ENCODE measurements at places on chromosomes 5 and 9.
A peak's percentile ranks its signal among the peaks of the same experiment; 100 is the strongest.

- DNase-seq, result no peak
Measured at GRCh38 chr9:99039505-99040182, 65.3 kb upstream of the TGFBR1 start.

DNA sequence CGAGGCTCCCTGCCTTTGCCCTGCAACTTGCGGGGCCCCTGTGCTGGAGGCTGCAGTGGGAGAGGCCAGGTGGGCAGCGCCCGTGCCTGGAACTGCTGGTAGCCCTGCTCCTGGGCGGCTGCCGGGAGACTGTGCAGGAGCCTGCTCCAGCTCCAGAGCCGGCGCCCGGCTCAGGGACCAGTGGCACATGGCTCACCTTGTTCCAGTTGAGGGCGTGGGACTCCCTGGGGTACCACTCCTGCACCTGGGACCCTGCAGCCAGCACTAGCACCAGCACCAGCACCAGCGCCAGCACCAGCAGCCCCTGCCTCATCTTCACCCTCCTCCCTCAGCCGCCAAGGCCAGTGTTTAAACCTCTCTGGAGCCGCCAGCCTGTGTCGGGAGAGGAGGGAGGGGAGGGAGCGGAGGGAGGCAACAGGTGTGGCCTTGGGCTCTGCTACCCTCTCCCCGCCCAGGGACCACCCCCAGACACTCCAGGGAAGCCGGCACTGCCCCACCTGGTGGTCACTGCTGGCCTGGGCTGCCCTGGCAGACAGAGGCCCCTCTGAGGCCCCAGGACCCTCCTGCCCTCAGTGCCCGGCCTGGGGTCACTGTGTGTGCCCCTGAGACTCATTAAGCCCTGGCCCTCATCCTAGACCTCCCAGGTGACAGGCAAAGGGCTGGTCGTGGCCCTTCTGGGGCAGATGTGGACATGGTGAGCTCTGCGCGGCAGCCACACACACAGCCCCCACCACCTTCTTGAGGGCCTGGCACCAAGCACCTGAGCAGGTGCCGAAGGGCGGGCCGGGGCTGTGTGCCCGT, at the start of gene LCN10:
Gene LCN10 (minus strand): TSS at position 350 of the 801 bp plus-strand sequence. CDS start 37 bp downstream, at position 313.
- DNase-seq, result no peak

DNA sequence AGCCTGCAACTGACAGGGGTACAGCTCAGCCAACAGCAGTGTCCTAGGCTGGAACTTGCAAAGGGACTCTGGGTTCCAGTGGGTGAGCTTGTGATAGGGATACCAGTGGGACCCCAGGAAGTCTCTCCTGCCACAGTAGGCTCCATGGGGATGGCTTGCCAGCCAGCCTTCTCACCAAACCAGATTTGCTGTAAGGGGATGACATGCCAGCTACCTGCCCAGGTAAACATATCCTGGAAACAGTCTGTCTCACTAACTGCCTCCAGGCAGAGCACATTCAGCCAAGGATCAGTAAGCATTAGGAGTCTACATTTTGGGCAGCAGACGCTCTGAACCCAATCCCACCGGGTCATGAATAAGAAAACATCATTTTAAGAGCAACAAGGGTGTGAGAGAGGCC, 49.9 kb downstream of the SIL1 start:
- no peak for DNase-seq

- DNase-seq, result no peak
Measured at GRCh38 chr9:31251386-31251785, 1133.1 kb upstream of the ACO1 start.

DNA sequence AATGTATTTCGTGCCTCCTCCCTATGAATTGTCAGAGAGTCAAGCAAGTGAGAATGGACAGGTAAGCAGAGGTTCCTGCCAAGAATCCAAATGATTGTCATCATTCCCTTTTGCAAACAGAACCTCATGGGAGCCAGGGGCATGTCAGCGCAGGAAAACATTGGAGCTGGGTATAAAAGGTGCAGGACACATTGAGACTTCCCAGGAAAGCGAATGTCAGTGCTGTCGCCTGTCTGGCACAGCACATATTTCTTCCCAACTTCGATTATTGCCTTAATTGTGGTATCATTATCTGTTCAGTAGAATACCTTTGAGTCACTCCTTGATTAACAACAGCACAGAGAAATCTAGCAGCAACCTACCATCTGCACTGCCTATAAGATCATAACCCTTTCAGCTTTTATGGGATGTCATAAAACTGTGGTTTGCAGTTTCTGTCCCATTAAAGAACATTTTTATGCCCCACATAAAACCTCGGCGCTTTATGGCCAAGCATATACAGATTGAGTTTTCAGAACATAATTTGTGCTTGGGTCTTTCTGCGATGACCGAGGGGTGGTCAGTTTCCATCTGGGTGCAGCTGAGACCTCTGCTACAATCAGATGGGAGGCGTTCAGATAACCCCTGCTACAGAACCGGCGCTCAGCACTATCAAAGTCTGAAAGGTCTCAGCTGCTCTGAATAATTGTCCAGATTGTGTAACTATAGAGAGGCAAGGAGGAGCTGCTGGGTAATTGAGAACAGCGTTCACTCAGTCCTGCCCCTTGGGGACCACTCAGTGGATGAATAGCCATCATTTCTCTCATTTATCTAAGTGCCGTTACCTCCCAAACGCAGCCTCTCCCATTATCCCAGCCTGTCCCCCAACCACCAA, 30.9 kb upstream of the WWC1 start:
- no peak for DNase-seq

DNA sequence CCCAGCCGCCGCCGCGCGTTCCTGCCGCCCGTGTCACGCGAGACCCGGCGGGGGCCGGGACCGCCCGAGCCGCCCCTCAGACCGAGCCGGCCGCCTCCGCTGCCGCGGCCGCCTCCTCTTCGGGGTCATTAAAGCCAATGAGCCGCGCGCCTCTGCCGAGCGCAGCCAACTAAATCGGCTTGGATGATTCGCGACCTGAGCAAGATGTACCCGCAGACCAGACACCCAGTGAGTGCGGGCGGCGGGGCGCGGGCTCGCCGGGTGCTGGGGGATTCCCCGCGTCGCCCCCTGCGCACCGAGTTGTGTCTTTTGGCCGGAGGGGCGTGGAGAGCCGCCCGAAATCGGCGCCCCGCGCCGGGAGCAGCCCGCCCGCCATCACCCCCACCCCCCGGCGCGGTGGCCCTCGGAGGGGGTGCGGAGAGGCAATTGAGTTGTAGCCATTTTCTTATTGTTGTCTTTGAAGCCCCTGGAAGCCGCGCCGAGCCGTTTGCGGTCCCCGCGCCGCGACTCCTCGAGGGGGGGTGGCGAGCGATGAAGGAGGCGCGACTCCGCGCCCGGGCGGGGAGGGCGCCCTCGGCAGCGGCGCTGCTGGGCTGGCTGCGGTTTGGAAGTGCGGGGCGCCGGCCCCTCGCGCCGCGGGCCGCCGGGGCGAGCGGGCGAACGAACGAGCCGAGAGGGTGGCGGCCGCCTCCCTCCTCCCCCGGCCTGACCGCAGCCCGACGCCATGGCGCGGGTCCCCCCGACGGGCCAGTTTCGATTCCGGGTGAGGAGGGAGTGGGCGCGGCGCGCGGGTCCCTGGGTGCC, 1.0 kb downstream of the TLE4 start:
- DNase-seq, result peak; percentile 74

- DNase-seq, result no peak
Measured at GRCh38 chr9:129934780-129935179, 99.5 kb downstream of the USP20 start.

DNA sequence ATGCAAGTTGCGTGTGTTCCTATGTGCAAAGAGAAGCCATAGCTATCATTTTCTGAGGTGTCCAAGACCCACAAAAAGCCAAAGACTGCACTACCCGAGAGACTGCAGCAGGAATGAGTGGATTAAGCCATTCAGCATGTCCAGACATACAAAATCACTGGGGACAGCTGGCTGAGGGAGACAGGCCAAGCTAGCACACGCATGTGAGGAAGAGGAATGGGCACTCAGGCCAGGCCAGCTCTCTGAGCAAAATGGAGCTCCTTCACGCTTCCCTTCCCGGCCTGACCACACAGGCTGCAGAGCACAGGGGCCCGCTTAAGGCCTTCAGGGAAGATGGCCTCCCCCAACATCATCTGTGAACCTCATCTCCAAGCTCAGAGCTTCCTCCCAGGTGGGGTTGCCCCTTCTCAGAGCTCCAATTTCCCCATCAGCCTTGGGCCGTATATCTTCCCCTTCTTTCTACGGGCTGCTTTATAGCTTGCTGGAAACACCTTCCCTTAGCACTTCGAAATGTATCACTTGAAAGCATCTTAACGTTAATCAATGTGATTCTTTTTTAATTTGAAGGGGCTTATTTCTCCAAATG, 8.4 kb downstream of the DCANP1 start:
- DNase-seq, result no peak

DNA sequence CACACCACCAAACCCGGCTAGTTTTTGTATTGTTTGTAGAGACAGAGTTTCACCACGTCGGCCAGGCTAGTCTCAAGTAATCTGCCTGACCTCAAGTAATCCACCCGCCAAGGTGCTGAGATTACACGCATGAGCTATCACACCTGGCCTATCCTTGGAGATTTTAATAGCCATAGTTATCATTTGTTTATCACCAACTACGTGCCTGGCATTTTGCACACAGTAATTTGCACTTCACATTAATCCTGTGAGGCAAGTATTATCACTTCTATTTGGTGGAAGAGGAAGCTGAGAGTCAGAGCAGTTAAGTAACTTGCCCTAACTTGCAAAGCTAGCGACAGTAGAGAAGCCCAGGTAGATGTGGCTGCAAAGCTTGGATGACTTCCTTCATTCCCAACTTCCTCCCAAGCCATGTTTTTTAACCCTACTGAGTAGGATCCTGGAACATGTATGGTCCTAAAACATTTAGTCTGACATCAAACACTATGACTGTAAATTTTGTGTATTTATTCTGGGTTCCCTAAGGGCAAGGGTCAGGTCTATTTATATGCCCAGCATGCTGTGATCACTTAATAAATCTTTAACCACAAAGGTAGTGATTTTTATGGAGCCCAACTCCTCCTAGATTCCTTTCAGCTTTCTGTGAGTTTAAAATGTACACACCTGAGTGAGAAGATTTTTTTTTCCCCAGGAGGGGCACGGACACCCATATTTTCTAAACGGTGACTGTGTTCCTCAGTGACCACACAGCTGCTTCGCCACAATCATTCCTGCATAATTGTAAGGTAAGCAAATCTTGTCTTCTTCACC, 100.2 kb upstream of the RAI14 start:
- DNase-seq, result no peak

DNA sequence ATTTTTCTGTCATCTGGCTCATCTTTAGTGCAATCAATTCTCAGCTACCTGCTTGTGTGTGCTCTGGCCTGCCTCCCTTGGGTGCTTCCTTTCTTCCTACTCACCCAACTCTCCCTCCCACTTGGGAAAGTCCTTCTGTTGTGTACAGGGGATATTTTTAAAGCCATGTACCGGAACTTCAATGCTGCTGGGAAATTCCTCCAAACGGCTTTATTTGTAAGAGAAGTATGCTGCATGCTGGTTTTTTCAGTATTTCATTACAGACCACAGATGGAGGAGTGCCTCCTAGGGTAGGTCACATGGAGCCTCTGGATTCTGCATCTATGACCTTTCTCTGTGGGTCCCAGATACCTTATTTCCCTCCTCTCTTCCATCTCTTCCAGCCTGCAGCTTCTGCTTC, 5.4 kb upstream of the HMHB1 start:
- no peak for DNase-seq

GRCh38 chr9:129885018-129885669, 49.9 kb downstream of the USP20 start:
- DNase-seq, result no peak

DNA sequence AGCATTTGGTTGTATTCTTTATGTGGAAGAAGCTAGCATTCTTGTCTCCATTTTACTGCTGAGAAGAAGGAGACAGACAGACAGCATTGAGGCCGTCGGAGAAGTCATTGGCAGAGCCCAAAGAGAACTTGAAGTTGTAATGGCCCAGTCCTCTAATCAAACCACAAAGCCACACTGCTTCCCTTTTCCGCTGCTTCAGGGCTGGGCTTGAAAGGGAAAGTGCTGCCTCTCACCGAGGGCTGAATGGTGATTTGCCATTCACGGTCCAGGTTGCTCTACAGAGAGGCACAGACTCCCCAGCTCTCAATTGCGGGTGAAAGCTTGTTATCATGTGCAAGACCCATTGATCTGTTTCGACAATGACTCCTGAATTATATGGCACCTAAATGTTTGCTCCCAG, 25.6 kb upstream of the POU4F3 start:
- no peak for DNase-seq

DNA sequence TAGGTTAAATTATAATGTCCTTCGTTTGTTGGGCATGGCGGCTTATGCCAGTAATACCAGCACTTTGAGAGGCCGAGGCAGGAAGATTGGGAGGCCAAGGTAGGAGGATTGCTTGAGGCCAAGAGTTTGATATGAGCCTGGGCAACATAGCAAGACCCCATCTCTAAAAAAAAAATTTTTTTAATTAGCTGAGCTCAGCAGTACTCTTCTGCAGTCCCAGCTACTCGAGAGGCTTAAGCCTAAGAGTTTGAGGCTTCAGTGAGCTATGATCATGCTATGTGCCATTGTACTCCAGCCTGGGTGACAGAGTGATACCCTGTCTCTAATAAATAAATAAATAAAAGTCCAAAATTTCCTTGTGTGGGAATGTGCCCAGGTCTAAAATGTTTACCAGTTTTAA, 9.1 kb upstream of the MSANTD3 start:
- DNase-seq, result no peak

- DNase-seq, result no peak
Measured at GRCh38 chr9:94085062-94085639, 887 bp downstream of the PTPDC1 start.

GRCh38 chr5:159100025-159100781, 487 bp upstream of the EBF1 start:
- peak; percentile 97 for DNase-seq

DNA sequence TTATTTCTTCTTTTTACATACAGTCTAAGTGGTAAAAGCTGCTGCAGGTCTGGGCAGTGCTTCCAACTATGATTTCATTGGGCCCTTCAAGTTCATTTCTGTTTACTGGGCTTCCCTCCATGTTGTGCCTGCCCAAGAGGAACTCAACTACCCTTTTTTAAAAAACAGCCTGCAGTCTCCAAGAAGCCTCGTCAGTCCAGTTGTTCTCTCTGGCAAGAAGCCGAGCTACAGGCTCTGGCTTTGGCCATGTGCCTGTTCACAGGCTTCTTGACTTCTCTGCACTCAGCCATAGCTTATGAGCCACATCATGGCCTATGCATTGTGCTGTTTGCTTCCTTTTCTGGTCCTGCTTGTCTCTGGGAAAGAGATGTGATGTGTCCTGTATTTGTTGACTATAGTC, 119.7 kb upstream of the PJA2 start:
- DNase-seq, result no peak

- DNase-seq, result no peak
Measured at GRCh38 chr5:16763211-16763610, 146.4 kb upstream of the RETREG1 start.

DNA sequence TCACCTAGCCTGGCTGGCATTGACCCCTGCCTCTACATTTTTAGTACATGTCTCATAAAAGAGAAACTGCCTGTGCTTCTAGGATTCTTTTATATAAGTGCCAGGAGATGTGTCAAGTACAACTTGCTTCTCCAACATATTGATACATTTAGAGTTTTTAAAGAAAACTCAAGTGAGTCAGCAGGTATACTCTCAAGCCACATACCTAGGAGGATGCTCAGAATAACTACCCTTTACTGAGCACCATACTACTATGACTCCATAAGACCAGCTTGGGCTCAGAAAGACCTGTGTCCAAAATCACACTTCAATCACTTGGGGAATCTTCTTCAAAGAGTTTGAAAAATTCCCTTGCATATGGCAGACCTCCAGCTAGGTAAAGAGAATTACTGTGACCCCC, 389.8 kb upstream of the SLC24A2 start:
- DNase-seq, result no peak

GRCh38 chr9:98445576-98445975, 190.1 kb upstream of the TBC1D2 start:
- DNase-seq, result no peak

GRCh38 chr9:82031538-82032280, 43.1 kb downstream of the SPATA31D1 start:
- DNase-seq, result no peak

GRCh38 chr5:17019324-17019723, 83.2 kb upstream of the MYO10 start:
- DNase-seq, result no peak

Measured in coronary artery (tissue), 2 donors.